Activated T-cell treated with anti-CD3 and anti-CD28 coated beads, Interleukin-2, amount 50 U/mL, for 72 hours (primary cell): ENCODE measurements at places on chromosomes 2 and 18. TPM values are rescaled to one million over a fixed set of nuclear protein-coding genes. Genes with fewer than 3 reads are reported as not detected.

PDK1 gene
- 33.6 TPM for total RNA-seq

CNDP1 gene
- not detected for total RNA-seq

RAPH1 gene
- total RNA-seq, result 6.0 TPM

ALK gene
- total RNA-seq, result not detected

CCDC138 gene
- total RNA-seq, result 11.7 TPM

ABCB11 gene
- total RNA-seq, result not detected

TUBB8B gene
- not detected for total RNA-seq

RSAD2 gene
- 17.8 TPM for total RNA-seq

CERKL gene
- not detected for total RNA-seq

DSG4 gene
- not detected for total RNA-seq

- no peak for DNase-seq
Measured at GRCh38 chr2:6353669-6354068, 512.0 kb downstream of the CMPK2 start.

DNA sequence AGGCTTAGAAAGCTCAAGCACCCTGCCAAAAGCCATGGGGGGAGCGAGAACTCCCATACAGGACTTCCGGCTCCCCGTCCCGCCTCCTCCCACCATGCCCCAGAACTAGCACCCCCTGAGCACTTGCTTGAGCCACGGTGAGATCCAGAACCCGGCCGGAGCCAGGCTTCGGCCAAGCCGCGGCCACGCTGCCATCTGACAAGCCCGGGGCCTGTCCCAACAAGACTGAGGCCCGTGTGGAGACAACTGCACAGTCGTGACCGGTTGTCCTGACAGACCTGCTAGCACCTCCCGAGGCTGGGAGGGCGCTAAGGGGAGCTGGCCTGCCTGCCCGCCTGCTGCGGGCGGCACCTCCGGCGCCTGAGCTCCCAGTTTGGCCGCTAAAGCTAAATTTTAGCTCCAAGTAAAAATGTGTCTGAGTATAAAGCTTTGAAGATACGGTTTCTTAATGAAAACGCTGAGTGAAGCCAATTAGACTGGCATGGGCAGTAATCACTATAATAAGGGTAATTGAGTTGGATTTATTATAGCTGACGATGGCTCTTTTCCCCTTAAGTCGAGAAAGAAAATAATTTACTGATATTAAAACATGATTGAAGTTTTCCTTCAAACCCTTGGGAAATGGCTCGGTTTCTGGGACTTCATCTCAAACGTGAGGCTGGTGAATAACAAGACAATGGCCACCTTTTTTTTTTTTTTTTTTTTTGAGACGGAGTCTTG, 78.3 kb upstream of the ODC1 start:
- no peak for DNase-seq

- DNase-seq, result no peak
Measured at GRCh38 chr2:12284037-12284436, 432.7 kb upstream of the TRIB2 start.

GRCh38 chr2:181698223-181698622, 17.9 kb upstream of the NEUROD1 start:
- no peak for DNase-seq
